Jurkat, Clone E6-1 (cell line): ENCODE measurements at places on chromosomes 4 and X.

- no peak for DNase-seq
Measured at GRCh38 chrX:124232523-124233201, 99.8 kb upstream of the TEX13D start.

DNA sequence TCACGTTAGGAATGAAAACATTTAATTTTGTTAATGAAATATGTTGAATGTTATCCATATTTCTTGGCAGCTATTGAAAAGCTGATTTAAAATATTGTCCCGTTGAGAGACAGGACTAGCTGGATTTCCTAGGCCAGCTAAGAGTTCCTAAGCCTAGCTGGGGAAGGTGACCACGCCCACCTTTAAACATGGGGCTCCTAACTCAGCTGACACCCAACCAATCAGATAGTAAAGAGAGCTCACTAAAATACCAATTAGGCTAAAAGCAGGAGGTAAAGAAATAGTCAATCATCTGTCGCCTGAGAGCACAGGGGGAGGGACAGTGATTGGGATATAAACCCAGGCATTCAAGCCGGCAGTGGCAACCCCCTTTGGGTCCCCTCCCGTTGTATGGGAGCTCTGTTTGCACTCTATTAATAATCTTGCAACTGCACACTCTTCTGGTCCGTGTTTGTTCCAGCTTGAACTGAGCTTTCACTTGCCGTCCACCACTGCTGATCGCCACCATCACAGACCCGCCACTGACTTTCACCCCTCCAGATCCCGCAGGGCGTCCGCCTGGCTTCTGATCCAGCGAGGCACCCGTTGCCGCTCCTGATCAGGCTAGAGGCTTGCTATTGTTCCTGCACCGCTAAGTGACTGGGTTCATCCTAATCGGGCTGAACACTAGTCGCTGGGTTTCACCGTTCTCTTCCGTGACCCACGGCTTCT, 308.9 kb downstream of the GLUD2 start:
- DNase-seq: no peak

- no peak for DNase-seq
Measured at GRCh38 chr4:7537853-7538400, 103.2 kb upstream of the PSAPL1 start.

- no peak for DNase-seq
Measured at GRCh38 chr4:26819026-26819425, 41.6 kb upstream of the STIM2 start.

DNA sequence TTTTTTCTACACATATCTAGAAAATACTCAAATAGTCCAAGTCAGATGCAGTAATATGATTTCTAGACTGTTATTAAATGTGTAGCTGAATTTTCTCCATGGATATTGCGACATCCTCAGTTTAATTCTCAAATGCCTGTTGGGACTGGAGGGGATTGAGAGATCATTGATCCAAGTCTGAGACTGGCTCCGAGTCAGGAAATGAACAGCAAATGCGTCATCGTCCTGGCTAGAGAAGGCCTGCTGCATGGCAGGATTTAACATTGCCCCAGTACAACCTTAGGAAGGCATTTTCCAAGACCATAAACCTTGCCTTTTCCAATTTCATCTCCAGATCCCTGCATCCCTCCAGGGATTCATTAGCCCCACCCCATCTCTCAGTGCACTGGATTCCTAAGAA, 56.6 kb upstream of the SLC6A14 start:
- no peak for DNase-seq

GRCh38 chr4:74675673-74676279, 118.5 kb downstream of the BTC start:
- peak; percentile 25 for DNase-seq

DNA sequence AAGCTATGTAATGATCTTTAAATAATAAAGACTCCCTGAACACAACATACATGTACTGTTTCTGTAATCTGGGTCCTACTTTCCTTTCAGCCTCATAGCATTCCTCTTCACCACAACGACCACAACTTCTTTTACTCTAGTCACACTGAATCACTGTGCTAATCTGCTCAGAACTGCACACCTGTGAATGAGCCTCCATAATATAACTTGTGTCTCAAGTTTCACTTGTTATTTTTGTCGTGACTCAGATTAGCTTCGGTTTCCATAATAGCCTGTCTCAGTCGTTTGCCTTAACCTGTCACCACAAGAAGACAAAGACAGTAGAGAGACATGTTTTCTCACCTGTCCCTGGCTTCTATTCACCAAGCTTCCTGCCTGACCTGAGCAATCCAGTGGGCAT, 61.8 kb downstream of the MAGED1 start:
- peak; percentile 67 for DNase-seq

DNA sequence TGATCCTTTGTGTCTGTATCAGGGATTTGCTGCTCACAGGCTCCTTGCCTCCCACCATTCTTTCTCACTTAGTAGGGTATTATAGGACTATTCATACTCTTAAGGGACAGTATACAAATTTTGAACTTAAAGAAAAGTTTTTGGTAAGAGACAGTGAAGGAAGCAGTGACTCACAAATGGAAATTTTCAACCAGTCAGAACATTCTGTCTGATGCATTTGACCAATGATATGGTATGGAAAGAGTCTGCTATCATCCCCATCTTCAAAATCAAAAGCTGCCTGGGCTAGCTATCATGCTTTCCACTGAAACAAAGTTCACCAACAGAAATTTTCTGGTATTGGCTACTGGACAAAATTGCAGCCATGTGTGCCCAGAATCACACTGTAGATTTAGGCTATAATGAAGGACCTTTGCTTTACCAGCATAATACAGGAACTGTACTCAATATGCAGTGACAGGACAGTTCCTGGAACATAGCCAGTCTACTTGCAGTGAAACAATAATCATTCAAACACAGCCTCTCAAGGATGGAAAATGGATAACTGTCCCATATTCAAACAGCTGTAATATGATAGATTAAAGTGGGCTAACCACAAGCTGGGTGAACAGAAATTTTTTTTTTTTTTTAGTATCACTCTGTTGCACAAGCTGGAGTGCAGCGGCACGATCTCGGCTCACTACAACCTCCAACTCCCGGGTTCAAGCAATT, 109.0 kb upstream of the ACSL4 start:
- no peak for DNase-seq
